ENCODE measurements at places on chromosomes 5 and 9. TPM values are rescaled to one million over a fixed set of nuclear protein-coding genes. Genes with fewer than 3 reads are reported as not detected.

FAF2 gene
- total RNA-seq: 37.6 TPM

ARID3C gene
- not detected for total RNA-seq

CDC37L1 gene
- total RNA-seq: 18.8 TPM

FGD3 gene
- 1.3 TPM for total RNA-seq

DNA sequence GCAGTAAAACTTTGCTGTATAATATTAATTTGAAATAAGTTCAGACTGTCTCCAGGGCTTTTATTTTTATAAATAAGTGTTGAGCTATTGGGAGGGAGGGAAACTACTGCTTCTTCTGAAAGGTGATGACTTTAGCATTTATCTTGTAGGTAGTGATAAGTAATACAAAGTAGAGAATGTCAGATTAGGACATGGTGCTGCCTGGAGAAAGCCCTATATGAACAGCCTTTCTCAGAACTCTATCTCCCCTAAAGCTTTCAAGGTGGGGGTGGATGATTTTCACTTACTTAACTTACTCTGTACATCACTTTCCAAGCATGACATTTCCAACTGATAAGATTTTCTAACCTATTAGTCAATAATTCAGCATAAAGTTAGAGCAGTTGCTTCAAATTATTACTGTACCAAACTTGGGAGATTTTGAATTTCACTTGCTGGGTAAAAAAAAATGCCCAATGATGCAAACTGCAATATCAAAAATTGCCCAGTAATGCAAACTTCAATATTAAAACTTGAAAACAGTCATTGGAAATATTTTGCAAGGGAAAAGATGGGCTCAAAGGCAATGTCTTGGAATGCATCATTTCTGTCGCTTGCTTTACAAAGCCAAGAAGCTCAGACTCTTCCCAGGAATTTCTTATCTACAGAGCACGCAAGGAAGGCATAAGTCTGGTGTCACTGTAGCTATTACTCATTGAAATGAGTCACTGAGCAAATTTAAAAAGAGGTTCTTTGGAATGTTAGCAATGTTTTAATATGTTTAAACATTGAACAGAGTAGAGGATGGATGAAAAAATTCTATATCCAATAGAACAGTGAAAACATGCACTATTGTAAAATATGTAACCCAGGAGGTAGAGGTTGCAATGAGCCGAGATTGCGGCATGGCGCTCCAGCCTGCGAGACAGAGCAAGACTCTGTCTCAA is 569.5 kb downstream of the PSAT1 start:
- no peak for DNase-seq

DNA sequence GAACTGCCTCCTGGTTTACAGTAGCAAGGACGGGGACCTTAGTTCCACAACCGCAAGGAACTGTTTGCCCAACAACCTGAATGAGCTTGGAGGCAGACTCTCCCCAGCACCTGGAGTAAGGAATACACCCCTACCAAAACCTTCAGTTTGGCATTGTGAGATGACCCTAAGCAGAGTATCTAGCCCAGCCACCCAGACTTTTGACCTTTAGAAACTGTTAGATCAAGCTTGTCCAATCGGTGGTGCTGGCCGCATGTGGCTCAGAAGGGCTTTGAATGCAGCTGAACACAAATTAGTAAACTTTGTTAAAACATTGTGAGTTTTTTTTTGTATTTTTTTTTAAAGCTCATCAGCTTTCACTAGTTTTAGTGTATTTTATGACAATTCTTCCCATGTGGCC is 86.9 kb upstream of the C9orf72 start:
- no peak for DNase-seq

DNA sequence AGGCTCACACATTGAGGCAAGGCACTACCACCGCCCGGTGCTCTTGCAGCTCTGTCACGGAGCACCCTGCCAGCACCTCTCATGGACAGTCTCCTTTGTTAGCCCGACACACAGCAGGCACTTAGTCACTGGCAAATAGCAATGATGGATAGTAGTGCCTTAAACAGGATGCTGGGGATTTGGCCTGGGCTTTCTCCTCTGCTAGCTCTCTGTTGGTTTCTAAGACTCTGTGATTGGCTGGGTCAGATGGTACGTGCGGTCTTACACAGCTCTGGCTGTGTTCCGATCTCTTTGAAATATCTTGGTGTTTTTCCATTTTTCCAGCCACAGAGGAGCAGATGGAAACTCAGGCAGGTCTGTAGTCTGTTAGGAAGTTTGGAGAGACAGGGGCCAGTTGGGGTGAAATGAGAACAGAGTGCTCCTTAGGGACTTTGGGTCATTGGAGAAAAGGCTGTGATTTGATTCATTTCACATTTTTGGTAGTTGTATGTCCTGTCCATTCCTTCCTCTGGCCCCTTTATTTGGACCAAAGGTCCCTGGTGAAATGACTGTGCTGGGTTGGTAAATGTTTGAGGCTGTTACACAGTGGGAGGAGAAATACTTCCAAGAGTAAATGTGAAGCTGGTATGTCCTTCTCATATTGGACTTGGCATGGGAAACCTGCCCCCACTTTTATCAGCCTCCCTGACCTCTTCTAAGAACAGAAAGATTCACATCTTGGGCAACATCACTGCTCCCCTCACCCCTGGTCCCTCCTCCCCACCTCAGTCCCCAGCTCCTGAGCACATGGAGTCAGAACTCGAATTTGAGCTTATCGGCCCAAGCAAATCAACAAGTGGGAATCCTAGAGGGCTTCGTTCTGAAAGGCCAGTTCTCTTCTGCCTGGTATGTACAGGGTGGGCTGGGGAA is 3.4 kb downstream of the SMIM3 start:
- DNase-seq: no peak

GRCh38 chr9:95580812-95581761 is 64.3 kb upstream of the PTCH1 start:
- peak; percentile 70 for DNase-seq

DNA sequence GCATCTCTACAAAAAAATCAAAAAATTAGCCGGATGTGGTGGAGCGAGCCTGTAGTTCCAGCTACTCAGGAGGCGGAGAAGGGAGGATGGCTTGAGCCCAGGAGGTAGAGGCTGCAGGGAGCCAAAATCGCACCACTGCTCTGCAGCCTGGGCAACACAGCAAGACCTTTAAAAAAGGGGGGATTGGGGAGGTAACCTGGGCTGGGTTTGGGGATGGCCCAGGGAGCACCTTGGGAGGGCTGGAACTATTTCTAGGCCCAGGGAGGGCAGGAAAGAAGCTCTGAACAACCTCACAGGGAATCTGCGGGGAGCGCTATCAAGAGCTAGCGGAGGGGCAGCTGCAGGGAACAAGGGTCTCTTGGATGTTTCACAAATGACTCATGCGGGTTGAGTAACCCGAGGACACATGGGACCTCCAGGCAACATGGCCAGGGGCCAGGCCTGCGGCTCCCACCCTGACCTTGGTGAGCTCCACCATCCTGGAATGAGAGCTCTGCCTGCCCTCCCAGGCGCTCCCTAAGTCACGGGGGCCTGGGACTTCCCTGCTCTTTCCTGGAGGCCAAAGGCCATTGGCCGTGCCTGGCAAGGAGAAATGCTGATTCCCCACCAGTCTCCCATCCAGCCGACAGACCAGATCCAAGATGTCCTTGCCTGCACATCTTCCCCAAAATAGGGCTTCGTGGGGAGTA is 23.4 kb downstream of the SARDH start:
- peak; percentile 50 for DNase-seq

DNA sequence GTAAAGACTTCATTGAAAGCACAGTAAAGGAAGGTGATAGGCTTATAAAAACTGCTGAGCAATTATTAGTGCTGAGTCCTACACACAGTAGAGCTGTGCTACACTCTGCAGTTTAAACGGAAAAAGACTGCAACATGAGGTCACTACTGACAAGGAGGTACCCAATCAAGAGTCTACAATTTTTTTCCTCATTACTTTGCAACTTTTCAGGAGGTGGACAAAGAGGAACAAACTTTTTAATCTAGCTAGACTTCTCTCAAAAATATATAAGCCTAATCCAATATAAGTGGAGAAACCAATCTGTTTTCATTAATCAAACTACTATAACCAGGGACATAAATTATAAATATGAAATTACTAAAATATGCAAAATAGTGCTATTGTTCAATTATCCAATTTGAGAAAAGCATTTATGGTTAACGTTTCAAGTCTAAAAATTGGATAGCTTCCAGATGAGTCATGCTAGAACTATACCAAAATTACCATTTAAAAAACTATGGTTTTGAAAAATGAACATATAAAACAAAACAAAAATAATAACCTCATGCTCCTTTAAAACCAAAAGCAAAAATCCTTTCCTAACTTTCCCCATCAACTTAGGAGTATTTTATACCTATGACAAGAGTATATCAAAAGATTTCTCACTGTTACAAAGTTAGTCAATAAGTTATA is 37.7 kb downstream of the FAM13B start:
- no peak for DNase-seq

RNF183 gene
- total RNA-seq: not detected

DNA sequence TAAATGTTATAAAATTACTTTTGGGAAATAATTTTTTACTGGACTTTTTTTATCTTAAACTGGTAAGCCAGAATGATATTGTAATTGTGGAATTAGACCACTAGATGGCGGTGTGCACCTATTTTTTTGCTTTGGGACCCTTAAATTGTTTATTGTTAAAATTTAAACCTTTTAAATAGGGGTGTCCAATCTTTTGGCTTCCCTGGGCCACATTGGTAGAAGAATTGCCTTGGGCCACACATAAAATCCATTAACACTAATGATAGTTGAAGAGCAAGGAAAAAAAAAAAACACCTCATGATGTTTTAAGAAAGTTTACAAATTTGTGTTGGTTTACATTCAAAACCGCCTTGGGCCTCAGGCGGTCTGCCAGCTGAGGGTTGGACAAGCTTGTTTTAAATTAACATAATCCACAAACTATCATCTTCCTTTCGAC is 28.4 kb upstream of the GADD45G start:
- peak; percentile 26 for DNase-seq

LECT2 gene
- not detected for total RNA-seq

CCNI2 gene
- total RNA-seq: 0.07 TPM

PSMB7 gene
- 185 TPM for total RNA-seq

DNA sequence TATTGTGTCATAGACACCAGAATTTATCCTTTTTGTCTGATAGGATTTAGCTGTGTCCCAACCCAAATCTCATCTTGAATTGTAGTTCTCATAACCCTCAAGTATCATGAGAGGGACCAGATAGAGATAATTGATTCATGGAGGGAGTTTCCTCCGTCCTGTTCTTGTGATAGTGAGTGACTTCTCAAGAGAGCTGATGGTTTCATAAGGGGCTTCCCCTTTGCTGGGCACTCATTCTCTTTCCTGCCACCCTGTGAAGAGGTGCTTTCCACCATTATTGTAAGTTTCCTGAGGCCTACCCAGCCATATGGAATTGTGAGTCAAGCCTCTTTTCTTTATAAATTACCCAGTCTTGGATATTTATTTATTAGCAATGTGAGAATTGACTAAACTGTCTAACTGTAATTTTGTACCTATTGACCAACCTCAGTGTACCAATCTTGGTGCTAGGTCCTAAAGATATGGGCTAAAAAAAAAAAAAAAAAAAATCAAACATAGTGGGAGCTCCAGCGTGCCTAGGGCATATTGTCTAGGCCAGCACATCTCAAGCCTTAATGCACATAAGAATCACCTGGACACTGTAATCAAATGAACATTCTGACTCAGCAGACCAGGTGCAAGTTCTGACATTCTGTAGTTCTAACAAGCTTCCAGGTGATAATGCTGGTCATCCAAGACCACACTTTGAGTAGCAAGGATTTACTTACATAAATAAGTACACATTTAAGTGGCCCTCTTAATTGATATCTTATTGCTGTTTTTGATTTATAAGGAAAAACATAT is 30.5 kb downstream of the ST8SIA4 start:
- DNase-seq: no peak

ECSCR gene
- 6.4 TPM for total RNA-seq

CD274 gene
- total RNA-seq: 0.26 TPM

DNA sequence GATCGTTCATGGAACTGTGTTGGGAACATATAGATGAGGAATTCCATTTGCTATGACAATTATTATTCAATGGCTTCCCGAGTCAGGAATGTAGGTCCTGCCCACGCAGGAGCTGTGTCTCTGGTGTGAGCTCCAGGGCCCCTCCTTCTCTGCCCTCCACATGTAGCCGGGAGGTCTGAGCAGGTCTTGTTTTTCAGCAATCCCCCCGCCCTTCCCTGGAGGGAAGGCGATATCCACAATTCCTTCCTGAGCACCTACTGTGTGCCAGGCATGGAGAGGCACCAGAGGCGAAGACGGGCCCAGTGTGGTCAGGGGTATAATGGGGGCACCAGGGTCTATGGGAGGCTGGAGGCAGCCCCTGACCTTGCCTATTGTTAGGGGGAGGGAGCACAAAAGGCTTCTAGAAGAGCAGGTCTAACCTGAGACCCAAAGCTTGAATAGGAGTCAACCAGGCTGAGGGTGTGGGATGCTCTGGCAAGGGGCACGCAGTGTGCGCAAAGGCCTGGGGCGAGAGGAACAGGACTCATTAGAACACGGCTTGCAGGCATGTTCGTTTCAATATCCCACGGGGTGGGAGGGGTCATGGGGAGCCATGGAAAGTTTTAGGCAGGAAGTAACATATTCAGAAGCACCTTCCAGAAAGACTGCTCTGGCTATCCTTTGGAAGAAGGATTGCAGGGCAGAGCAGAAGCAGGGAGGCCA is 154.9 kb downstream of the C9orf50 start:
- peak; percentile 51 for DNase-seq

SLC46A2 gene
- not detected for total RNA-seq

- DNase-seq: no peak
Observed at GRCh38 chr5:138955671-138956295, 80.6 kb upstream of the LRRTM2 start.

DNA sequence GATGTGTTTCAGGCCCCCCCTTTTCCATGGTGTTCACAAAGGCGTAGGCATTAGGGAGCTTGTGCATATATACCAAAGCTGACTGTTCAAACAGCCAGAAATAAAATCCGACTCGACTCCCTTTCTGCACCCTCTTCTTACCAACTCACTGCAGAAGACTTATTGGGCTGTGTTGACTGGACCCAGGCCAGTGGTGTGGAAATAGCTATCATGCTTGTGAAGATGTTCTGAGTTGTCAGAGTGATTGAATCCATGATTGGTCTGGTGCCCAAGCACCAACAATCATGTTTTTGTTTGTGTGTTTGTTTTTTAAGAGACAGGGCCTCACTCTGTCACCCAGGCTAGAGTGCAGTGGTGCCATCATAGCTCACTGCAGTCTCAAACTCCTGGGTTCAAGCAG is 21.6 kb downstream of the TJP2 start:
- no peak for DNase-seq

- DNase-seq: no peak
Observed at GRCh38 chr9:103116246-103116645, 121.1 kb downstream of the CYLC2 start.

LRRC8A gene
- total RNA-seq: 67.2 TPM

Data from H7 (cell line).